Muscle of leg (tissue), 16 donors: ENCODE measurements at places on chromosomes 16 and 17.

GRCh38 chr17:32976131-32976530 lies 15.5 kb upstream of the SPACA3 start:
- no peak for DNase-seq

- DNase-seq: peak; percentile 72
Observed at GRCh38 chr17:49217651-49218413, 7.3 kb downstream of the ABI3 start.

DNA sequence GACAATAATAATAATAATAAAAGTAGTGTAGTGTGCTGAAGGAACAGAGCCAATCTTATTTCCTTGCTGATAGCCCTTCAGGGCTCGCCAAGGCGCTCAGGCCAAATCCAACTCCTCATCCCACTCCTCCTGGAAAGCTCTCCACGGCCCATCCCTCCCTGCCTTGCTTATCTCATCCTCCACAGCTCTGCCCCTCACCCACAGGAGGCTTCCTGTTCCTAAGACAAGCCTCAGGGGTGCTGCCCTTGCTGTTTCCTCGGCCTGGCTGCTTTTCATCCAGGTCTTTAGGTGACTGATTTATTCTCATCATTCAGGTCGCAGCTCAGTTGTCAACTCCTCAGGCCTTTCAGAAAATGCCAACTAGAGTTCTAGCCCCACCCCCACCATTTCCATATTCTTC lies 11.2 kb downstream of the GTF3C1 start:
- DNase-seq: peak; percentile 21

DNA sequence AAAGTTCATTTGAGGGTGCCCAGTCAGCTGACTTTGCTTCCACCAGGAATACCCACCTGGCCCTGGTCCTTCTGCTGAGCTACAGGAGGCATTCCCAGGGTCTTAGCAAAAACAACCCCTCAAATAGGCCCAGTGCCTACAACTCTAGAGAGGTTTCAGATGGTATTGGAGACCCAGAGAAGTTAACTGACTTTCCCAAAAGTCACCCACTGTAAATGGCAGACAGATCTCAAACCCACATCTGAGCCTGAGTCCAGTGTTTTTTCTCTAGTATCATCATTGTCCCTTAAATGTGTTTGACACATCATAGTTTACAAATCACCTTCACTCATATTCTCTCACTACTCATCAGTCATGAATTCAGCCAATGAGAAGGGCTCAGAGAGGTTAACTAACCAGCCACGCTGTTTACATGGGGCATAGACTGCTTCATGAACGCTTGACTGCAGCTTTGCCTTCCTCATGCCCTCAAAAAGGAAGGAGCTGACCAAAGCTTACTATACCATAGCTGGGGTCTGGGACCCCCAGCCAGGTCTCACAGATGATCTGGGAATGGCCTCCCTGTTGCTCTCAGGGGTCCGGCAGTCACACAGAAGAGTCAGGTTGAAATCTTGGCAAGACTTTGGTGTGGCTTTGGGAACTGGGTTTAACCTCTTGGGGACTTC lies 3.7 kb downstream of the PHOSPHO1 start:
- no peak for DNase-seq

DNA sequence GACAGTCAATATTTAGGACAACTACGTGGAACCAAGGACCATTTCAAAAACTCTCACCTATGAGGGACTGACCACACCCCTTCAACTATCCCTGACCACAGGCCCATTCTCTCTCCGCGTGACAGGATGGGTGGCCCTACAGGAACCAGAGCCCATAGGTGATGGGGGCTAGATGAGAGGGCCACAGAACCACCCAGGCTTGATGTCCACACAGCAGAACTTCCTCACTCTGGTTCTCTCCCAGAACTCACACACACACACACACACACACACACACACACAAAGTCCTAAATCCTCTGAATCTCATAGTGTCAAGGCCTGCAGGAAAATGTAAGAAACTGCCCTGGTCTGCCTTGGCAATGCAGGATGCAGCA lies 1.5 kb downstream of the ZNF319 start:
- no peak for DNase-seq

DNA sequence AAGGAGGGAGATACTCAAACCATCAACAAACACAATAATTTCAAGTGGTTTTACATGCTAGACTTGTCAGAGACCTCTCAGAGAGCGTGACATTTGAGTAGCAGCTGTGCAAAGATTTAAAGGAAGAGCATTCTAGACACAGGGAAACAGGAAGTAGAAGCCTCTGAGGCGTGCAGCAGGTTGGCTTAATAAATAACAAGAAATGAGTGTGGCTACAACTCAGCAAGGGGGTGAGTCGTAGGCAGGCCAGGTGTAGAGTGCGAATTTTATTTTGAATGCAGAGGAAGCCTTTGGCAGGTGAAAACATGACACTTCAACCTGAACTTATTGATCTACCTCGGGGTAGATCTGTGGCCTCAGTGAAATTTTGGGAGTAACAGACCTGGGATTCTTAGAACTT lies 73.2 kb upstream of the MRTFB start:
- no peak for DNase-seq

DNA sequence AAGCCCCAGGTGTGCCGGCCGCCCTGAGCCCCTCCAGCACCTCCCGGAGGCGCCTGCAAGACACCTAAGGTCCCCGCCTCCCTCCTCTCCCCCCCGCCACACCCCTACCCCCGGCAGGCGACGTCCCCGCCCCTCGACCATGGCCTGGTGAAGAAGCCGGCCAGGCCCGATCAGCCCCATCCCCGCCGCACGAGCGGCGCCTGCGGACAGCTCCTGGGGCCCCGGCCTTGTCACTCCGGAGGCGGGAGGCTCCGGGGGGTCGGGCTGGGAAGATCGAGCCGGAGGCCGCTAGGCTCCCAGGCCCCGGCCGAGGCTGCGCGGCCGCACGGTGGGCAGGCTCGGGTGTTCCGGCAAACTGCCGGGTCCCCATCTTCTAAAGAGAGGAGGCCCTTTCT lies 405 bp upstream of the ACE start:
- DNase-seq: peak; percentile 30

DNA sequence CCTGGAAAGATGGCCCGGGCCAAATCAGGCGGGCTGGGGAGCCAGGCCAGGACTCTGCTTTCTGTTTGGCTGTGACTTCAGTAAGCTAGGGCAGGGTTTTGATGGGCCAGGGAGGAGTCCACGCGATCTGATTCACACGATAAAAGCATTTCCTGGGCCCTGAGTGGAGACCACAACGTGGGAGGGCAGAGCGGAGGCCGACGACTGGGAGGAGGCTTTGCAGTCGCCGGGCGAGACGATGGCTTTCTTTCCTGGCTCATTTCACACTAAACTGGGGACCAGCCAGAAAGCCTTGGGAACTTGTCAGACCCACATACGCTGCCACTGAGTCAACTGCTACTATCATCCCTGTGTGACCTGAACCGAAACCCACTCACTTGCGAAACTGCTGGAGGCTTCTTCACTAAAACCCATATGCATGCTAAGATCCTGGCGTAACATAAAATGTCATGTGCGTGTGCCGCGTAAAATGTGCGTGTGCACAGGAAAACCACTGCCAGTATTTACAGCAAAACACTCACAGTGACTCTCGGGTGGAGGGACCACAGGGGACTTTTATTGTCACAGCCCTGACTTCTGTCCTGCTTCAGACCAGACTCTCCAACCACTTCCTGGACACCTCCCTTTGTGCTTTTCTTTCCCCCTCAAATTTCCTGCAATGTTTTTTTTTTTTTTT lies 14.2 kb upstream of the RHBDF2 start:
- DNase-seq: peak; percentile 81

DNA sequence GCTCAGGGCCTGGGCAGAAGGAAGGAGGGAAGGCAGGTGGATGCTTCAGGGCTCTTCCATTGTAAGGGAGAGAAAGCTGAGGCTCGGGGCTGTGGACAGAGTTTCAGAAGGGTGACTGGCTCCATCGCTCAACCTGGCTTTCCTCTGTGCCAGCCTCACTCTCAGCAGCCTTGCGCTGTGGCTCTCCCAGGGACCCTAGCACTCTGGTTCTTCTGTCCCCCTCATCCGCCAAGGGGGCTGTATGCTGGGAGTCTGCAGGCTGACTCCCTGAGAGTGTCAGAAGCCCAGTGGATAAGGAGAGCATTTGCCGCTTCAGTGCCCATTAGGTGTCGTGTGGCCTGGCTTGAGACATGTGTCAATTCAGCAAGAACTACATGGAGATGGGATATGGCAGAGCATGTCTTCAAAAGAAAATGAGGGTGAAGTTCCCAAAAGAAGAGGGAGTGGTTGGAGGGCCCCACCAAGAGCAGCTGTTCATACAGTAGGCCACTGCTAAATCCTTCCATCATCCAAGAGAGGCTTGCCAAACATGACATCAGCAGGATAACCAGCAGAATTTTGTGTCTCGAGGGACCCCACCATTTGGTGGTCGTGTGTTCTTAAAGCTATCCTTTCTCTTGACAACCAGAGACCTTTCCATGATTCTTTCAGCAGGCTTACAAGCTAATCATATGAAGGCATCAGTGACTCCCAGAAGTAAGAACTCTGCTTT lies 148.2 kb downstream of the IRX5 start:
- peak; percentile 83 for DNase-seq

GRCh38 chr16:10949424-10949970 lies 5.1 kb downstream of the CLEC16A start:
- peak; percentile 46 for DNase-seq

GRCh38 chr17:46979147-46979863 lies at the start of gene RPRML:
Gene RPRML (minus strand): TSS chr17:46979253. CDS start chr17:46979007, 246 bp downstream.
- peak; percentile 41 for DNase-seq

GRCh38 chr16:81112453-81112852 lies 16.3 kb upstream of the GCSH start:
- DNase-seq: no peak

DNA sequence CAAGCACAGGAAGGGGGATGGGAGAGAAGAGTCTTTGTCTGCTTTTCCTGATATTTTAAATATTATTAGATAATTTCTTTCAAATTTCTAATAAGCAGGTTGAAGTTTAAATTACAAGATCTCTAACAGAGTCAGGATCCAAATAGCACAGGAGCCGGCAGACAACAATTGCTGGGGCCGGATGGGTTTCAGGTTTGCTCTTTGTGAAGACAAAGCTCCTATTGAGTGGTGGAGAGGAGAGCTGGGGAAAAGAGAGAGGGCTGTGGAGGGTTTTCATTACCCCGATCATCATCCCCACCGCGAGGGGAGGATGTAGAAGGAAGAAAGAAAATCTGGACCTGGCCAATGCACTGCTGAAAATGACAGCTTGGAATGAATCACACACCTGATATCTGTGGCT lies 197.3 kb downstream of the SOX9 start:
- no peak for DNase-seq

DNA sequence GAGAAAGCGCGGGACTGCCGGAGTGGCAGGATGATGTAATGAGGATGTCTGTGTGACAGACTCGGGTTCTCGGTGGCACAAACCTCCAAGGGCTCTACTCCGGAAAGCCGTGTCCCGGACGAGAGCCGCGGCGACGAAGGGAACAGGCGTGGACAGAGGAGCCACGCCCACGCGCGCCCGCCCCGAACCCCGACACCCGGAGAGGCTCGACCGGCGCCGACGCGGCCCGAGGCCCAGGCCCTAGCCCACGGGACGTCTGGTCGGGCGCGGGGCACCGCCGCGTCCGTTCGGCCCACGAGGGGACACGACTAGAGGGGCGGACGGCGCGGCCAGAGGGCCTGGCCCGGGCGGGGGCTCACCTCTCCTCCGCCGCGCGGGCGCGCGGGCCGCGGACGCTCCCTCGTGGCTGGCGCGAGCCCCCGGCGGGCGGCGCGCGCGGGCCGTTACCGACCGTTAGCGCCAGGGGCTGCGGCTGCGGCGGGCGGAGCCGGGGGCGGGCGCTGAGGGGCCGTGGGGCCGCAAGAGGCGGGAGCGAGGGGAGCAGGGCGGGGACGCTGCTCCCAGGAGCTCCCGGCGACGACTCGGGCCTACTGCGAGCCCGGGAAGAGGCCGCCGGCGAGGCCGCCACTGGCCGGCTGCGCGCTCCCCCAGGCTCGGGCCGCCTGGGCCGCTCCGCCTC lies 2.1 kb upstream of the IRX5 start:
- peak; percentile 76 for DNase-seq

- no peak for DNase-seq
Observed at GRCh38 chr17:76151896-76152454, 10.9 kb upstream of the FOXJ1 start.

- peak; percentile 90 for DNase-seq
Observed at GRCh38 chr16:64440421-64440831, 681.4 kb downstream of the CDH11 start.

GRCh38 chr17:76549215-76549518 lies 9.3 kb downstream of the PRCD start:
- no peak for DNase-seq

GRCh38 chr17:59838052-59838916 lies 54.5 kb downstream of the TUBD1 start:
- peak; percentile 53 for DNase-seq

DNA sequence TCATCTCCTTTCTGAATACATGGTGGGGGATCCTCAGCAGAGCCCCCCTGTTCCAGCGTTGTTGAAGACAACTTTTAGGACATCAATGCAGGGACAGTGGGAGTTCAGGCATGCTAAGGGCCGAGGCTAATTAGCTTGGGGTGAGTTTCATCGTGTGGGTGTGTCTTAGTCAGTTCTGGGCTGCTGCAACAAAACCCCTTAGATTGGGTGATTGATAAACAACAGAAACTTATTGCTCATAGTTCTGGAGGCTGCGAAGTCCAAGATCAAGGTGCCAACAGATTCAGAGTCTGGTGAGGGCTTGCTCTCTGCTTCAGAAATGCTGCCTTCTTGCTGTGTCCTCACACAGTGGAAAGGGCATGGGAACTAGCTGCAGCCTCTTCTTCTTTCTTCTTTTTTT lies 214.0 kb downstream of the NTN1 start:
- no peak for DNase-seq

DNA sequence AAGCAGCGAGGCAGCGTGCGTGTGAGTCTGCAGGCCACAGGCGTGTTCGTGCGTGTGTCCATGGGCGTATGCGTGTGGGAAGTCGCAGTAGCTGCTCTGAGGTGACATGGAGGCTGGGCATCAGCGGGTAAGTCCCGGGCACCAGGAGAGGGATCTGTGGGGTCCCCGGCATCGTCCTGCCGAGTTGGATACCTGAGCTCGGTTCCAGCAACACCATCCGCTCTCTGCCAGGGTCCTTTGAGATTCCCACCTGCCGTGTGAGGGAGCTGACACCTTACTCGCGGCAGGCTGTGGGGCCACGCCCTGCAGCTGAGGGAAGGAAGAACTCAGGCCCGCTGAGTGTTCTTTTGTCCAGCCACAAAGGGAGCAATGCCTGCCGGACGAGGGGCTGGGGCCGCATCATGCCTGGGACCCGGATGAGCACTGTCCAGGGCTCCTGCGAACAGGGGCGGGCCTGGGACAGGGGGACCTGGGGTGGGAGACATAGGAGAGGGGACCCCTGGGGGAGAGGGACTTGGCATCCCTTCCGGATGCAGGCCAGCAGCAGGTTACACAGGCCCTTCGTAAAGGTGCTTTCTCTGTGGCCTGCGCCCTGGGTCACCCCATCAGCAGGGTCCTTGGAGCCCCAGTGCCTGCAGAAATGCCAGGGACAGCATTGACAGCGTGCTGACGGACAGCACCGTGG lies 5.0 kb upstream of the SNAI3 start:
- DNase-seq: no peak

DNA sequence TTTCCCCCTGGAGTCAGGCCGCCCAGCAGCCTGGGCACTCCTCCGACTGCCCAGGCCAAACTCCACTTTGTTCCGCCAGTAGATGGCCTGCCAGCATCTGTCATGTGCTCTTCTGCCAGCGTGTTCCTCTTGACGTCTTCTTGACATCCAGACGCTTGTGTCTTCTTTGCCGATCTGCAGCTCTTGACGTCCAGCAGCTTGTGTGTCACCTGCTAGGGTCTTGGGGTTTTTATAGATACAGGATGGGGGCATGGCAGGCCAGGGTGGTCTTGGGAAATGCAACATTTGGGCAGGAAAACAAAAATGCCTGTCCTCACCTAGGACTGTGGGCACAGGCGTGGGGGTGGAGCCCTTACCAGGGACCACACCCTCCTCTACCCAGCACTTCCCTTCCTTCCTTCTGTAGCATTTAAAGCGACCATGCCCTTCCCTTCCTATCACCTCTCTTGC lies 88.7 kb downstream of the BMERB1 start:
- peak; percentile 64 for DNase-seq
